ENCODE measurements at places on chromosomes 1 and 21. TPM values are rescaled to one million over a fixed set of nuclear protein-coding genes. Genes with fewer than 3 reads are reported as not detected.

- no peak for DNase-seq
Measured at GRCh38 chr1:90502696-90503095, 214.4 kb downstream of the BARHL2 start.

GRCh38 chr21:35511696-35512162, 462.6 kb upstream of the RUNX1 start:
- DNase-seq, result no peak

- peak; percentile 82 for DNase-seq
Measured at GRCh38 chr21:31218830-31219608, 125.0 kb downstream of the TIAM1 start.

DNA sequence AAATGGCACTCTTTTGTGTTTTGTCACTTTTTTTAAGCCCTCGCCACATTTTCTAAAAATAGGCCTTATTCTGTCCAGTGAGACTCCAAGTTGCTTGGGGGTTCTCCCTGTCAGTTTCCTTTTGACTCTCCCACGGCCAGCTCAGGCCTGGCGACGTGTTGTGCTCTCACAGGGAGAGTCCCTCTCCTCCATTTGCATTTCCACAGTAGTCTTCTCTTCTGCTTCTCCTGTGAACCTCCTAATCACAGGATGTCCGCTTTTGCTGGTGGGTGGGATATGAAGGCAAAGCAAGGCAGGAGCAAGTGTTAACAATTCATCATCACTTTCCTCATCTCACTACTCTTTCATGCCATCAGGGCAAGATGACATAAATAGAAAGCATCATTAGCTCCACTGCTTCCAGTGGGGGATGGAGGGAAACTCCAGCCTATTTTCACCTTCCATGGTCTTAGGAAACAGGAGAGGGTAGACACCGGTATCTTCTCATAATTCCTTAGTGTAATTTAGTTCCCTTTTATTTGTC, 99.8 kb downstream of the INTS7 start:
- no peak for DNase-seq

DNA sequence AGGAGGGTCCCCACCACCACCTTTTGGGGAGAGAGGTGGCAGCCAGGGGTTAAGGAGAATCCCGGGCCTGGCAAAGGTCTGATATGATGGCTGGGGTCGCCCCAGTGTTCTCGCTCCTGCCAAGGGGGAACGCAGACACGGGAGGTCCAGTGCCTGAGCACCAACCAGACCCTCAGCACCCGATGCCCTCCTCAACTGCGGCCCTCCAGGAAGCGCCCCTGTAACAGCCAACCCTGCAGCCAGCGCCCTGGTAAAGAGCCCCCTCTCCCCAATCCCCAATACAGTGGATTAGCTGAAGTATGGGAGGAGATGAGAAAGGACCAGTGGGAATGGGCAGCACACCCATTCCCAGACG, 10.4 kb downstream of the ADAMTSL4 start:
- DNase-seq, result no peak

DNA sequence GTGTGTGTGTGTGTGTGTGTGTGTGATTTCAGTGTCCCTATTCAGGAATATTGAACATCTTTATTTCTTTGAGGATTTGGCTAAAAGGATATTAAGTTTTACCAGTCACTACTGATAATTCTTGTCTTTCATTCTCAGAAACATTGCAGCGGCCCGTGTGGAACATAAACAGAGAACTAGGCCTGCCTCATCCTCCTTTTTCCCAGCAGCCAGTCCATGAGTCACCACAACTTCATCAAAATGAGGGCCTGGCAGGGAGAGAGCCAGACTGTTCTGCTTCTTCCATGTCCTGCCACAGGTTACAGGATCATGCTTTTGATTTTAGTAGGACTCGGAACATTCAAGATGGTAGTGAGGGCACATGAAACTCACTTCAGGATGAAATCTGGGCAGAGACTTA, 50.7 kb downstream of the LRIG2 start:
- no peak for DNase-seq

GRCh38 chr21:34262469-34262845, 101.3 kb upstream of the KCNE2 start:
- no peak for DNase-seq

- no peak for DNase-seq
Measured at GRCh38 chr1:2493218-2493617, 17.1 kb downstream of the PLCH2 start.

DNA sequence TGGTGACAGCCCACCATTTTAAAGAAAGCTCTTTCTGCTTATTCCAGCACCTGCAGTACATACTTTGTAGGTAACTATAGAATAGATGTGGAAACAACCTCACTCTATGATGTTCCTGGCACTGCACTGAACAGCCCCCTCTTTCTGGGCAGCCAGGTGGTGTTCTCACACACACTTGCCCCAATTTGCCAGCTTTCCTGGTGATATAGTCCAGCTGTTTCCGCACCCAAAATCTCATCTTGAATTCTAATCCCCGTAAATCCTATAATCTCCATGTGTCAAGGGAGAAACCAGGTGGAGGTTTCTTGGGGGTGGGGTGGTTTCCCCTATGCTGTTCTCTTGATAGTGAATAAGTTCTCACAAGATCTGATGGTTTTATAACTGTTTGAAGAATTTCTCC, 102.2 kb downstream of the FCRL5 start:
- DNase-seq, result peak; percentile 18

DNA sequence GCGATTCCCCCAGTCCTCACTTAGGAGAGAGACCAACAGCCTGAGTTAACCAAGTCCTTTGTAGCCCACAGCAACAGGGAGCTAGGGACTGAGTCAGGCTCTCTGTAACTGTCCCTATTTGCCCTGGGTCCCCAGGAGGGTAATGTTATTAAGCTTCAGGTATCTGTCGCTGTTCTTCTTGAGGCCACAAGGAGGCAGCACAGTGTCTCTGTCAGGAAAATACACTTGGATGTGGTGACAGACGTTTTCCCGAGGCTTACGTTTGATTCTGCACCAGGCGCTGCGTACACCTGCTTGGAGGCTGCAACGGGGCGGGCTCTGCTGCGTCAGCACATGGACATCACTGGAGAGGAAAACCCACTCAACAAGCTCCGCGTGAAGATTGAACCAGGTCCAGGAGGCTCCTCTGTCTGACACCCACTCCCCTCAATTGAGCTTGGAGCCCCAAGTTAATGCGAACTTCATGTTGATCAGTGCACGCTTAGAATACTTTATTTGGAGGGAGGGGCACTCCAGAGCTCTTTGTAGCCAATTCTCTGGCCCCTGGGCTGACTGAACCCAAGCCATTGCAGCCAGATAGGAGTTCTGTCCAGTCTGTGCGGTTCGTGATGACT, 10.7 kb upstream of the ELF3 start:
- DNase-seq, result peak; percentile 65

- no peak for DNase-seq
Measured at GRCh38 chr1:114122941-114123618, 30.6 kb downstream of the SYT6 start.

DNA sequence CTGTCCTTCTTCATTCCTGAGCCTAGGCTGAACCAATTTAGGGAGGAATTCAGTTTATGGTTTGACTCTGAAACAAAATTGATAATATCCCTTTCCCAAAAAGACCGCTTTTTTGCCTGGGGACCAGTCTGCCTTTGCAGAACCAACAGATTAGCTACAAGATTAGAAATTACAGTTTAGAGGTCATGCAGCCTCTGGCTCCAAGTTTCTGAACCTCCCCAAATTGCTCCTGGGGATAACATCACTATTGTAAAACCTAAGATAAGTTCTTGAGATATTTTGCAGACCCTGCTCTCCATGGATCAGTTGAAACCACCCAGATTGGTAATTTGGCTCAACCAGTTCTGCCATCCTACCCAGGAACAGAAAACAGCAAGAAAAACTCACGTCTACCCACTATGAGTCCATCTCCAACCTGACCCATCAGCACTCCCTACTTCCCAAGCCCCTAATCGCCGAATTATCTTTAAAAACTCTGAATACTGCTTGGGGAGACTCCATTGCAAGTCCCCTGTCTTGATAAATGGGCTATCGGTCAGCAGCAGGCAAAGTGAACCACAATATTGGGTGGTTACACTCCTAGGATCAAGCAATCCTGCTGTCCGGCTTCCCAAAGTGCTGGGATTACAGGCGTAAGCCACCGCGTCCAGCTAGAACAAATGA, 605 bp upstream of the RABGGTB start:
- no peak for DNase-seq

DNA sequence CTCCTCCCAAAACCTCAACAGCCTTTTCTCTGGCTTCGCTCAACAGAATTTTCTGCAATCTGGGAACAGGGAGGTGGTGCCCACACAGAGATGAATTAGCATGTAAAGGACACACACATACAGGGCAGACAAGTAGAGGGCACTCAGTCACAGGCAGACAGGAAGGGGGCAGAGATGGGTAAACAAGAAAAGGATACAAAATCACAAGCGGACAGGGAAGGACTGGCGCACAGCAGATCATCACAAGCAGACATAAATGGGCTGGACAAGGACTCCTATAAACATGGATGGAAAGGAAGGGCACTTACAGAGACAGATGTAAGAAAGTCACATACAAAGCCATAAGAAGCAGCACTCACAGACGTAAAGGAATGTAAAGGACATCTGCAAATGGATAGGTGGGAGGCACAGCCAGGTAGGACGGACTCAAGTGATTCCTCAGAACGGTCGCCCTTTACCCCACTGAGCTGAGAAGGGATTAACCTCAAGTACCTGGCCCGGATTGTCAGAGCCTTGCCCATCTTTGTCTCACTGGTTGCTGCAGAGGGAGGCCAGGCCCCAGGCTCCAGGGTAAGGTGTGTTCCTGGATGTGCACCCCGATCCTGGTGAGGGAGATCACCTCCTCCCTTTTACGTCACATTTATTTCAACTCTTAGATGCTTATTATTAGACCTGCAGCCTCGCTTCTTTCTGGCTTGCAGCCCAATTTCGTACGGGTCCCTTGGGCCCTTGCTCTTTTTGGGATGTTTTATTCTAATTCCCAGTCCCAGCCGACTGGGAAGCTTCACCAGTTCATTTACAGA, 836 bp upstream of the PRCC start:
- no peak for DNase-seq

- DNase-seq, result no peak
Measured at GRCh38 chr21:34362136-34362444, 1.7 kb upstream of the KCNE2 start.

DNA sequence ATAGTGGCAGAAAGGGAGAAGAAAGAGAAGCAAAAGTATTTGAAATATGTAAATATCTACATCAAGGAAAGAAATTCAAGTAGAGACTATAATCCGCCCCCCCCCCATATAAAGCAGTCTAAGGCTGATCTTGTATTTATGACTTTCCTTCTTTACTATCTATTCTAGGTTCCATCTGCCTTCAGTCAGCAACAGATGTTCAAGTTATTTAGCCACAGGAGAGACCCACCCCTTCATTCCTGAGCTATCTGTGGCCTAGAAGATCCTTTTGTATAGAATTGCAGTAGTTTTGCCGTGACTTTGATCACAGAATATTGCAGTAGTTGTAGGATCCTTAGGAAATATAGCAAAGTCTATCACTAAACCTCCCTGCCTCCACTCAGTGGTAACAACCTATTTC, 10.7 kb upstream of the BSDC1 start:
- DNase-seq, result no peak

DNA sequence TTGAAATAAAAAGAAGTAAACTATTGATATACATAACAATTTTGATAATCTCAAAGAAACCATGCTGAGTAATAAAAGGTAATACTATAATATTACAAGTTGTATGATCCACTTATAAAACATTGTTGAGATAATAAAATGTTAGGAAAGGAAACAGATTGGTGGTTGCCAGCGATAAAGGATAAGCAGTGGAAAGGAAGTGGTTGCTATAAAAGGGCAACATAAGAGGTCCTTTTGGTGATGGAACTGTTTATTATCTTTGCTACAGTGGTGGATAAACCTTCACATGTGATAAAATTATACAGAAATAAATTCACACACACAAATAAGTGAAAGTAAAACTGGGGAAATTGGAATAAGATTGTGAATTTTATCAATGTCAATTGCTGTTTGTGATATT, 15.1 kb downstream of the OR6F1 start:
- no peak for DNase-seq

GRCh38 chr1:51439053-51439452, 80.0 kb downstream of the EPS15 start:
- DNase-seq, result no peak

GRCh38 chr1:153371231-153371630, 4.2 kb downstream of the S100A12 start:
- no peak for DNase-seq

GRCh38 chr1:10726355-10726754, 70.1 kb downstream of the CASZ1 start:
- DNase-seq, result no peak

GRCh38 chr1:119569095-119569494, 62.1 kb downstream of the HSD3B1 start:
- DNase-seq, result no peak

- DNase-seq, result peak; percentile 92
Measured at GRCh38 chr1:54287176-54287650, 87.2 kb downstream of the MRPL37 start.

Gene KHDRBS1
- total RNA-seq, result 96.8 TPM

Gene SPEN
- 64.5 TPM for total RNA-seq

Gene SPRR4
- total RNA-seq, result not detected

Gene GSTM5
- total RNA-seq, result 4.4 TPM

Gene S100A13
- 42.5 TPM for total RNA-seq

Gene PRKCZ
- total RNA-seq, result 9.9 TPM

Gene ETV3L
- total RNA-seq, result not detected

Gene CNR2
- total RNA-seq, result not detected
